ENCODE measurements at places on chromosomes 5 and 9.

DNA sequence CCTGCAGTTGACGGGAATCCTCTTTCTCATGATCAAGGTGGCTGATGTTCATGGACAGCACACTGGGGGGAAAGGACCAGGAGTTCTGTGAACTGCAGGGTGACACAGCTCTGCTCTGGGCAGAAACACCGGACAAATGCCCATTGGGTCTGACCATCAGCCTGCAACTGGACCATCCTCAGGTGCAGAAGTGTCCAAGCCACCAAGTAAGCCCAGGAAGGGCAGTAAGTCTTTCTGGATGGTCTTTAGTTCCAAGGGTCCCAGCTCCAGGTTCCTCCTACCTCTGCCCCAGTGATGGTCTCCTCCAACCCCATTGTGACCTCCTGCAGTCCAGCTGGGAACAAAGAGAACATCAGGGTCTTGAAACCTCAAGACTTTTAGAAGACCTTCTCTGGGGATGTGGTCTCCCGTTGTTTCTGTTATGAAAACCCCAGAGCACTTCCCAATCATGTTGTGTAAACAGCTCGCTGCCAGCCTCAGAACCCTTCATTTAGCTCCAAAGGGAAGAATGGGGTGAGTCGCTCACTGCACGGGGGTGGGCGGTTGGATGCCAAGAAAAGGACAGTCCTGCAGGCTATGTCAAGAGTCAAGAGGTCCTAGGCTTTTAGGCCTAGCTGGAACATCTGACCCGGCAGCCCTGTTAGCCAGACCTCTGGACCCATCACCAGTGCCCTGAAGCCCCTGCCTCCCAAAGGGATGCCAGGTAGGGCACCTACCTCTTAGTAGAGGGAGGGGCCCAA is 41.8 kb upstream of the TCF7 start:
- DNase-seq: no peak

GRCh38 chr5:174145821-174146220 is 100.3 kb downstream of the NSG2 start:
- no peak for DNase-seq

DNA sequence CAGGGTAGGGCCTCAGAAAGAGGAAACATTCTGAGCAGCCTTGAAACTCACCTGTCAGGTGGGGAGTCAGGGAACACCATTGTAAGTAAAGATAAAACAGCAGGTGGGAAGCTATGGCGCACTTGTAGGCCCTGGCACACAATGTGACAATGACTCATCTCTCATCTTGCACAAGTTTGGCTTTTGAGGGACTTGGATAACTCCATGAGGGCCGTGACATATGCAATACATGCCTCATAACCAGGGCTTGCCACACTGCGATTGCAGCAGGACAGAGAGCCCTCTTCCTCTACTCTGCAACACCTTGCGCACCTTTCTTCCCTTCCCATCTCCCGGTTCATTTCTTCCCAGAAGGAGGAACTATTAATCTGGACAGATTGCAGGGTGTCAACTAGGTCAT is 144.9 kb downstream of the CEP120 start:
- no peak for DNase-seq

DNA sequence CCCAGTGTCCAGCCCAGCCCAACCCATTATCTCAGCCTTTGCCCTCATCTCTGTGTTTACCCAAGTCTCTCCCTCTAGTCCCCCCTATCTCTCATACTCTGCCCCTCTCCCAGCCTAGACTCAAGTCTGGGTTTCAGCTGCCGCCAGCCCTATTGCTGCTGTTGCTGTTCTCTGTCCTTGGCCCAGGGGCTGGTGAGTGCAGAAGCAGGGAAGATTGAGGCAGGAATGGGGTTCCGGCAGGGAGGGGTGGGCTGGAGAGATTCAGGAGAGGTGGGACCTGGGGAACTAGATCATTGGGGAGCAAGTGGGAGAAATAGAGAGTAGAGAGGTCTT is 702 bp downstream of the TMEM8B start:
- DNase-seq: no peak

GRCh38 chr5:150443242-150444075 is 6.1 kb downstream of the RPS14 start:
- no peak for DNase-seq

- DNase-seq: no peak
Measured at GRCh38 chr5:137470921-137471220, 28.3 kb downstream of the SPOCK1 start.

- DNase-seq: no peak
Measured at GRCh38 chr5:130286971-130287370, 382.7 kb downstream of the CHSY3 start.

- no peak for DNase-seq
Measured at GRCh38 chr5:142246258-142246657, 78.6 kb downstream of the SPRY4 start.

- DNase-seq: no peak
Measured at GRCh38 chr9:23850242-23850689, 24.2 kb upstream of the ELAVL2 start.

- no peak for DNase-seq
Measured at GRCh38 chr5:111731638-111732037, 25.4 kb downstream of the NREP start.

- peak; percentile 72 for DNase-seq
Measured at GRCh38 chr9:89536145-89536574, 38.2 kb upstream of the SEMA4D start.

DNA sequence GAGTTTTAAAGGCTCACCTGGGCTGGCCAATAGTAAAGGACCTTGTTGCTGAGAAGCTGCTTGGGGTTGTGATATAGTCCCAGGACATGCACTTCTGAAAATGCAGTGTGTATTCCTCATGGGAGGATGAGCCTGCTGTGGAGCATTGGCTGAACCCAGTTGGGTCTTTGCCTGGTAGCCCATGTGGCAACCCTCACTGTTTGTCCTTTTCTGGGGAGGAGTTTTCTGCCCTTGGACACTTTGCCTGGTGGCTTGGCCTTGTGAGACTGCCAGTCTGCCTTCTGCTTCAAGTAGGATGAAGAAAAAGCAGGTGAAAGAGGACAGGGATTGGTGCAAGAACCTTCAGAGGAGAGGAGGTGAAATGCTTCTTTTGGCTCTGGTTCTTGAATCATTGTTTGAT is 4.0 kb downstream of the TENT4A start:
- DNase-seq: no peak

GRCh38 chr5:5326115-5326758 is 96.2 kb upstream of the ICE1 start:
- no peak for DNase-seq

DNA sequence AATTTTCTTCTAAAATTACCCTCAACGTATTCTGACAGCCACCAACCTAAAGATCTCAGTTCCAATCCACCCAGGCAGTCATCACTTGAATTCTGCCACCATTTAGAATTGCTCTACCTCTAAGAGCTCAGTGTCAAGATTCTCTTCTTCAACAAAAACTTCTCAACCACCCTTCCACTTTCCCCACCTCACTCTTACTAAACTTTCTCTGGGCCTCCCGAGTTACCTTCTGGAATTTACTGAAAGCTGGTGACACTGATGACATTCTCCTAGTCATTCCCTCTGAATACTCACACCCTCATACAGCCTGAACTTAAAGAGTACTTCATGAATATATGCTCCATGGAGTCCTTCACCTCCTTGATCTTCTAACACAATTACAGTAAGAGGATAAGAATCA is 209.5 kb downstream of the TSSK1B start:
- no peak for DNase-seq

- DNase-seq: peak; percentile 56
Measured at GRCh38 chr5:54673523-54674225, 156.1 kb downstream of the SNX18 start.

DNA sequence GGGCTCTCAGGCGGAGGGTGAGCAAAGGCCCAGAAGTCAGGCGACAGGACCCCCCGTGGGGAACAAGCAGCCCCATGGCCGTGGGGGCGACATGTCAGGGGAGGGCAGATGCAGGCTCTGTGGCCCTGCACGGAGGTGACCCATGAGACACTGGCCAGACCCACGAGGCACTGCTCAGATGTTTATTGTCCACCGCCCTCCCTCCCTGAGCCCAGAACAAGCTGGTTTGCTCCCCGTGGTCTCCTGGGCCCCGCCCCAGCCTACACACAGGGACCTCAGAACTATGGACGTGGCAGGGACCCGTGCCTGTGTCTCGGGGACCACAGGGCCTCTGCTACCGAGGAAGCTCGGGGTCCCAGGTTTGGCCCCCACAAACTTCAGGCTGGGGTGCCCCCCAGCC is 1.9 kb downstream of the FUT7 start:
- DNase-seq: no peak

DNA sequence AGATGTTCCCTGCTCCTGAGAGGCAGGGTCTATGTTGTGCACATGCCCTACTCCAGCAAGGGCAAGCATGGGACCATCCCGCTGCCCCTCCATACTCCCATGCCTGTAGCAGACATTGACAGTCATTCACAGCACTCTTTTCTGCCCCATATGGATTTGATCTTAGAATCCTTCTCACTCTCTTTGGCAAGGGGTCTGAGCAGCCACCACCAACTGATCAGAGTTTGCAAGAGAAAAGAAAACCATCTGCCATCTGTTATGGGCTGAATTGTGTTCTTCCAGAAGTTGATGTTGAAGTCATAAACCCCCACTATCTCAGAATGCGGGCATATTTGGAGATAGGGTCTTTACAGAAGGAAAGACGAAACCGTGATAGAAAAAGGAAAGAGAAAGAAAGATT is 315.1 kb upstream of the CLINT1 start:
- no peak for DNase-seq

DNA sequence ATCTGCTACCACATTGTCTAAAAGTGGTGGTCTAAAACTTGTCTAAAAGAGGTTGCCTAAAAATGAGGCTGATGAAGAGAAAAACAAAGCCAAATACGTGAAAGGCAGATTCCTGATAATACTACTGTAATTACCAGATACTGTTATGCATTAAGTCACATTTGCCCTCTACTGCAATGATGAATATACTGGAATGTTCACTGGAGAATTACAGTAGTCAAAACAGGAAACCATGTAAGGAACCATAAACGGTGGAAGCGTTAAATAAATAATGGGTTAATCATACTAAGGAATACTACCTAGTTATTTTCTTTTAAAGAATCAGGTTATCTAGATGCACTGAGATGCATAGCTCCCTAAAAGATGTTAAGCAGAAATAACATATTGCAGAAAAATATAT is 201.3 kb downstream of the MCTP1 start:
- no peak for DNase-seq

GRCh38 chr5:138275379-138275782 is 960 bp upstream of the GFRA3 start:
- DNase-seq: no peak

GRCh38 chr5:41951224-41951623 is 26.1 kb downstream of the FBXO4 start:
- DNase-seq: no peak

GRCh38 chr9:79610791-79611614 is 39.2 kb downstream of the TLE4 start:
- DNase-seq: peak; percentile 28

DNA sequence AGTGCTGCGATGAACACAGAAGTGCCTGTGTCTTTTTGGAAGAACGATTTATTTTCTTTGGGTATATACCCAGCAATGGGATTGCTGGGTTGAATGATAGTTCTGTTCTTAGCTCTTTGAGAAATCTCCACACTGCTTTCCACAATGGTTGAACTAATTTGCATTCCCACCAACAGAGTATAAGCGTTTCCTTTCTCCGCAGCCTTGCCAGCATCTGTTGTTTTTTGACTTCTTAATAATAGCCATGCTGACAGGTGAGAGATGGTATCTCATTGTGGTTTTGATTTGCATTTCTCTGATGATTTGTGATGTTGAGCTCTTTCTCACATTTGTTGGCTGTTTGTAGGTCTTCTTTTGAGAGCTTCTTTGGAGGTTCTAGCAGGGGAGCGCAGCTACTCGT is 134.6 kb downstream of the TENT4A start:
- peak; percentile 4 for DNase-seq

DNA sequence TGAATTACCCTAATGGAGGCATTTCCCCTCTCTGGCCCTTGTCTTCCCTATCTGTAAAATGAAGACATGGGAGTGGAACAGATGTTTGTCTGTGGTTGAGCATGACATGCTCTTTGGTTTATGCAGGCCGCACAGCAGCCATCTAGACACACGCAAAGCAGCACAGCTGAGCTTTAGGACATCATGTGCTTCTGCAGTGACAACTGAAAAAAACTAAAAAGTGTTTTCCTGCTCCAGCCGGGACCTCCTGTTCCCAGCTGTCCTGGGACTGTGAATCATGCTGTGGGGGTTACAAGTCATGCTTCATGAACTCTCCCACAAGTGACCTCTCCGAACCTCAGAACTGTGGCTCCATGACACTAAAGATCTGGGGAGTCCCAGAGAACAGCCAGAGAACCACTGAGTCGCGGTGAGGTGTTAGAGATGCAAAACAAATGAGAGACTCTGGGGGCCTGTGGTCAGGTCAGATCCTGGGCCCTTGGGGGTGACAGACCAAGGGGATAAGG is 1.7 kb downstream of the SMIM3 start:
- no peak for DNase-seq

DNA sequence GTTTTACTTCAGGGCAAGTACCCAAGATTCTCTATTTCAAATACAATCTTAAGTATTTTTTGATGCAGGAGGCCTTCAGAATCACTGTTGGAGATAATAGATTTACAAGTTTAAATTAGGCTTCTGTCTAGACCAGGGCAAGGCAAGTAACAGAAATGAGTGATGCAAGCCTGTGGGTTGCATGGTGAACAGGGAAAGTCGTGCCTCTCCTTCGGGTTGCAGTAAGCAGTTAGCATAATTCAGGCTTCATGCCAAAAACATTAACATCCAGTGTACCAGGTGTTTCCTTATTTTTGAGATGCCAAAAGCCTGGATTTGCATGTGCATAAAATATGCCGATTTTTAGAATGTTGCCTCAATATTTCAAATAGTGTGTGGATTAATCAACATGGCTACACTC is 369.0 kb downstream of the CAAP1 start:
- no peak for DNase-seq

- no peak for DNase-seq
Measured at GRCh38 chr5:141691286-141691866, 9.3 kb upstream of the ARAP3 start.

GRCh38 chr5:56580864-56581263 is 234.5 kb upstream of the MAP3K1 start:
- DNase-seq: no peak

DNA sequence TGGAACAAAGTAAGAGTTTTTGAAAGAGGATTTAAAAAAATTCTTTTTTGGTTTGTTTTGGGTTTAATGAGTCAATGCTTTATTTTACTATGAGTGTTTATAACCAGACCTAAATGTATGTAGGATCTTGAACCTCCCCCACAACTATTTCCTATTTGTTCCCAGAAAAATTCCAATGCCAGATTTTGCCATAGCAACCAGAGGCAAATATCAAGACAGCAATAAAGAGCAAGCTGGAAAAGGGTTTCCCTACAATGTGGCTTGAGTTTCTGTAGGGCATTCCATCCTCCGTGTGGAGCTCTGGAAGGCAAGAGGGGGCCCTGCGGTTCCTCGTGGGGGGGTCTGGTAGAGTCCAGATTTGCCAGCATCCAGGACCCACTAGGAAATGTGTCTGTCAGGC is 27.8 kb upstream of the GDNF start:
- DNase-seq: no peak

GRCh38 chr9:88661759-88662158 is 126.8 kb downstream of the NXNL2 start:
- DNase-seq: no peak

DNA sequence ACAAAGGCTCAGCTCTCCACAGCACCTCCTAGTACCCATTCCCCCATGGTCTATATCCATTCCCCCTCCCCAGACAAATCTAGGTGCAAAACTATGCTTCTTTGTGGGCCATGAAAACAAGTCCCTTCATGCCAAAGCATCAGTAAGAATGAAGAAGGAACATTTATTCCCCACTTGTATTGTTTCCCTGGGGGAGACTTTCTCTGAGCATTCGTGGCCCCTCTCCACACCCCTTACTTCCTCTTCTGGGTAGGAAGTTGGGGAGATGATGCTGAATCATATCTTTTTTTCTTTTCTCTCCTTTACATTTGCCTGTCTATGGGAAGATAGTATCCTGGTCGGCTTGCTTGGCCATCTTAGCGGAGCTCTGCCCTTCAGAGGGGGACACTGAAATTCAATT is 246.8 kb downstream of the NSG2 start:
- no peak for DNase-seq
